Heart left ventricle (tissue), 16 donors: ENCODE measurements at places on chromosomes 5 and 9. TPM values are rescaled to one million over a fixed set of nuclear protein-coding genes. Genes with fewer than 3 reads are reported as not detected.

The EGFLAM gene
- polyA plus RNA-seq = 11.2 TPM

The PCDHGA11 gene
- 5.0 TPM for polyA plus RNA-seq

The IL7R gene
- polyA plus RNA-seq = 0.27 TPM

The ENTREP1 gene
- polyA plus RNA-seq = 15.7 TPM

The GPSM1 gene
- 31.5 TPM for polyA plus RNA-seq

The N4BP3 gene
- 4.6 TPM for polyA plus RNA-seq

The CHSY3 gene
- polyA plus RNA-seq = 0.71 TPM

The REEP5 gene
- 116 TPM for polyA plus RNA-seq

The INSYN2B gene
- polyA plus RNA-seq = 0.15 TPM

The SARDH gene
- 0.19 TPM for polyA plus RNA-seq

The TTC23L gene
- polyA plus RNA-seq = not detected

The TMEM232 gene
- 0.30 TPM for polyA plus RNA-seq

The TMC1 gene
- polyA plus RNA-seq = not detected

The RFX3 gene
- polyA plus RNA-seq = 0.84 TPM

The CTNND2 gene
- 10.5 TPM for polyA plus RNA-seq

The IL33 gene
- 14.0 TPM for polyA plus RNA-seq

The SPEF2 gene
- 0.60 TPM for polyA plus RNA-seq

The KCNV2 gene
- polyA plus RNA-seq = not detected

The SKP1 gene
- polyA plus RNA-seq = 1,085 TPM

The POC5 gene
- 5.4 TPM for polyA plus RNA-seq

The FOXD4L6 gene
- not detected for polyA plus RNA-seq

The P4HA2 gene
- polyA plus RNA-seq = 140 TPM

The LOX gene
- polyA plus RNA-seq = 3.0 TPM

The CDHR2 gene
- polyA plus RNA-seq = 0.07 TPM

The MAMDC2 gene
- polyA plus RNA-seq = 5.1 TPM

The FBP2 gene
- polyA plus RNA-seq = not detected

The SLC1A3 gene
- 56.2 TPM for polyA plus RNA-seq

The COL15A1 gene
- 30.8 TPM for polyA plus RNA-seq

The SLC6A18 gene
- polyA plus RNA-seq = not detected

The OLFML2A gene
- polyA plus RNA-seq = 9.9 TPM

The FSTL4 gene
- polyA plus RNA-seq = 0.01 TPM

The MCTP1 gene
- 0.91 TPM for polyA plus RNA-seq

The DRD1 gene
- not detected for polyA plus RNA-seq

The FAM163B gene
- not detected for polyA plus RNA-seq

The BTNL8 gene
- 0.14 TPM for polyA plus RNA-seq

The TLE4 gene
- polyA plus RNA-seq = 3.7 TPM

The MELK gene
- polyA plus RNA-seq = 0.28 TPM

The TLX3 gene
- not detected for polyA plus RNA-seq

The CD72 gene
- 0.76 TPM for polyA plus RNA-seq

The CCNJL gene
- polyA plus RNA-seq = 3.5 TPM

The GLRA1 gene
- not detected for polyA plus RNA-seq

The KIF27 gene
- 0.53 TPM for polyA plus RNA-seq

The TCF7 gene
- polyA plus RNA-seq = 1.6 TPM

The FAM221B gene
- not detected for polyA plus RNA-seq

The PTPN3 gene
- polyA plus RNA-seq = 14.6 TPM

The DIAPH1 gene
- polyA plus RNA-seq = 79.6 TPM

The DPYSL3 gene
- polyA plus RNA-seq = 7.9 TPM

The PCDHA10 gene
- 0.01 TPM for polyA plus RNA-seq

The DNAH5 gene
- polyA plus RNA-seq = 0.03 TPM

The S1PR3 gene
- 14.1 TPM for polyA plus RNA-seq

The ANKRD20A1 gene
- polyA plus RNA-seq = 3.0 TPM

The CEP72 gene
- 1.7 TPM for polyA plus RNA-seq

The TENT4A gene
- polyA plus RNA-seq = 8.7 TPM

The TSSK1B gene
- not detected for polyA plus RNA-seq

The PCDHA13 gene
- 0.01 TPM for polyA plus RNA-seq

The FGF10 gene
- polyA plus RNA-seq = 0.27 TPM

The SLC25A48 gene
- 0.38 TPM for polyA plus RNA-seq

The LCN15 gene
- polyA plus RNA-seq = 0.65 TPM
